ENCODE measurements at places on chromosomes 4 and X. TPM values are rescaled to one million over a fixed set of nuclear protein-coding genes. Genes with fewer than 3 reads are reported as not detected.

DNA sequence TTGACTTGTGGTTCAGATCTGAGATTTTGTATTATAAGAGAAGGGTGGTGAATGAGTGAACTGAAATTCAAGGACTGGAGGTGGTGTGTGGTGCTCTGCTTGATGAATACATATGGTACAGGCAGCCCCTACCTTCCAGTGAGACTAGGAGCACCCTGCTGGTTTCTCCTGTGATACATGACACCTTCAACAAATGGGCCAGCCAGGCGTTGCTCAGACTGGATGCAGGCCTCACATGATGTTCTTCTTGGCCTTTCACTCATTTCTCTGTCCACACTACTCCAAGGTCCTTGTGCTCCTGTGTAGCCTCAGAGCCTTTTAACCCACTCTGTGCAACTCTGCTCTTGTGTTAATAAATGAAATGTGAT, 67.2 kb downstream of the FNIP2 start:
- no peak for DNase-seq

- no peak for DNase-seq
Measured at GRCh38 chr4:40210776-40211175, 13.9 kb downstream of the RHOH start.

GRCh38 chrX:77597090-77597489, 149.9 kb downstream of the FGF16 start:
- DNase-seq, result no peak

- no peak for DNase-seq
Measured at GRCh38 chrX:137031517-137032340, 2.1 kb downstream of the GPR101 start.

- no peak for DNase-seq
Measured at GRCh38 chrX:77925764-77926163, 15.3 kb downstream of the ATP7A start.

- DNase-seq, result no peak
Measured at GRCh38 chrX:11543249-11543648, 122.5 kb downstream of the ARHGAP6 start.

The CCDC120 gene
- 2.5 TPM for polyA plus RNA-seq

The EVC gene
- polyA plus RNA-seq, result 1.2 TPM

The GBA3 gene
- polyA plus RNA-seq, result 1.3 TPM

DNA sequence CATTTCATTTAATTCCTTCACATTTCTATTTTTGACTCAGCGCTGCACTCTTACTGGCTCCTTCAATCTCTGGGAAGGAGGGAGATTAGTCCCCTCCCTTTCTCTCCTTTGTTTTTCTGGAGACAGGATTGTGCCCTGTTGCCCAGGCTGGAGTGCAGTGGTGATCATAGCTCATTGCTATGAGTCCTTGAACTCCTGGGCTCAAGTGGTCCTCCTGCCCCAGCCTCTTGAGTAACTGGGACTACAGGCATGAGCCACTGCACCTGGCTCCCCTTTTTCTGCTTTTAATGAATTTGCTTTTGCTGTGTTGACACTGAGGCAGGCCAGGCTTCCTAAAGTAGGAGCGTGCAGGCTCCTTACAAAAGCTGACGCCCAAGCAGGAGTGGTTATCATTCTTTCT, 10.5 kb downstream of the TBC1D14 start:
- peak; percentile 42 for DNase-seq

DNA sequence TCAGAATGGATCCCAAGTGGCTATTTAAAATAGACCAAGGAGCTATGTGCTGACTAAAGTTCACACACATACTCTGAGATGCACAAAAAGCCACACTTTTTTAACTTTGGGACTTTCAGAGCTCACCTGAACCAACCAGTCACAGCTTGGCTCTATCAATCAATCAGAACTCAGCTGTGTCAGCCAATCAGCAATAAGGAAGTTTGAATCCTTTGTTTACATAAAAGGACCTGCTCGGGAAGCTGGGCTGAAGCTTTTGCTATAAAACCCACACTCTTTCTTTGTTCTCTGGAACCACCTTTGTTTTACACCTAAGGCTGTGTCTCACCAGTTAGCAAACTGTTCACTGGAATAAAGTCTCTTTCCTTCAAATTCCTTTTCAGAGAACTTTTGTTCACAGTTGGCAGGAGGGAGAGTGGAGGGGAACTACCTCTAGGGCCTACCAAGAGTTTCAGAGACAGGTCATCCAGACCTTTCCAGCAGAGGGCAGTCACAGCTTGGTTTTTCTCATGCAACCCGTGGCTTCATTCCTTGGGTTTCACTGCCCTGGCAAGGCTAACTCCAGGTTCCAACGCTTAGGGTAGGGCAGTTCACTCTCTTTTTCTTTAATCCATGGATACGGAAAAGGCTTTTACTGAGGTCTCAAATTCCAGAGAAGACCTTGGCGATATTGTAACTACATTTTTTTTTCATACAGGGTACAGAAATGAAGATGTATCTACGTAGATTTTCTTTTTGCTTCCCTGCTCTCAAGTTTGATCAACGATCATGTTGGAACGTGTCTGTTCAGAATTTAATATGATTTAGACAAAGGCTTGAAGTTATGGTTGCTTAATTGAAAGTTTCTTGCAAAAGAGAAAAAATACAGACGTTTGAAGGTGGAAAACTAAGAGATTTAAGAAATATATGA, 80.7 kb downstream of the GPRIN3 start:
- DNase-seq, result no peak

The ZCCHC18 gene
- polyA plus RNA-seq, result 8.8 TPM

The GYPE gene
- 9.1 TPM for polyA plus RNA-seq

GRCh38 chrX:118513120-118513898, 17.7 kb downstream of the DOCK11 start:
- no peak for DNase-seq

The ART3 gene
- polyA plus RNA-seq, result 0.91 TPM

DNA sequence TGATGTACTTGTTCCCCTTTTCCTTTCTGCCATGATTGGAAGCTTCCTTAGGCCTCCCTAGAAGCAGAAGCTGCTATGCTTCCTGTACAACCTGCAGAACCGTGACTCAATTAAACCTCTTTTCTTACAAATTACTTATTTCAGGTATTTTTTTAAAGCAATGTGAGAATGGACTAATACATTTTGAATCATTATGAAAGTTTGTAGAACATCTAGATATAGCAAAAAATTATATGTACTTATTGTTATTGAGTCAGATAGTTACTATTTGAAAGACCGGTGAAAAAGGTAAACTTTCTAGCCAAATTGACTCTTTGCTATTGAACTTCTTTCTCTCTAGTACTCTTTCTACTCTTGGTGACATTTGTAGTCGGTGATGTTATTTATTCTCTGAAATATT, 777.3 kb upstream of the GALNTL6 start:
- no peak for DNase-seq

DNA sequence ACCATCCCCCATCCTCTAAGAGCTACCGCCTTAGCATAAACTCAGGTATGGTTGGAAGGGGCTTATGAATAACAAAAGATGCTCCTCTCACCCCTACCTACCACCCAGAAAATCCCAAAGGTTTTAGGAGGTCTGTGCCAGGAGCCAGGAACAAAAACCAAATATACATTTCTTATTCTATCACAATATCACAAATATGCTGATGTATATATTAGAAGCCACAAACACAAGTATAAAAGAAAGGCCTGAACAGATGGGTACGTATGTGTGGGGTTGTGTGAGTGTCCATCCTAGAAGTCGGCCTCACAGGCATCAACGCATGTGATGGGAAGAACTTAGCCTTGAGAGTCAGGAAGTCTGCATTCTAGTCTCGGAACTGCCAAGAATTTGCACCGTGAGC, 8.7 kb upstream of the ANXA5 start:
- no peak for DNase-seq

DNA sequence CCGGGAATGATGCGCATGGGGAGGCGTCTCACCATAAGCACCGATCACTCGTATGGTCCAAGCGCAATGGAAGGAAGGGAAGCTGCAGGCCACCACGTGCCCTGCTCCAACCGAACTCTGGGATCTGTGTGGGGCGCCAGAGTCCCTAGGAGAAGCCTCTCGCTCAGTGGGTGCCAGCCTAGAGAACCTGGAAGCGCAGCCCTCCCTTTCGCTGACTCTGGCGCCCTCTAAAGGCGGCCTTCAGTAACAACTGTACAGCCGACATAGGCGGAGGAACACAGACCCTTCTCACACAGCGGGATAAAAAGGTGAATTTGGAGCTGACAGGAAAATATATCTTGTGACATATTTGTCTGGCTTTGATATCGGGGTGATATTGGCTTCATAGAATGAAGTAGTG, 76.0 kb downstream of the INTS6L start:
- peak; percentile 77 for DNase-seq

DNA sequence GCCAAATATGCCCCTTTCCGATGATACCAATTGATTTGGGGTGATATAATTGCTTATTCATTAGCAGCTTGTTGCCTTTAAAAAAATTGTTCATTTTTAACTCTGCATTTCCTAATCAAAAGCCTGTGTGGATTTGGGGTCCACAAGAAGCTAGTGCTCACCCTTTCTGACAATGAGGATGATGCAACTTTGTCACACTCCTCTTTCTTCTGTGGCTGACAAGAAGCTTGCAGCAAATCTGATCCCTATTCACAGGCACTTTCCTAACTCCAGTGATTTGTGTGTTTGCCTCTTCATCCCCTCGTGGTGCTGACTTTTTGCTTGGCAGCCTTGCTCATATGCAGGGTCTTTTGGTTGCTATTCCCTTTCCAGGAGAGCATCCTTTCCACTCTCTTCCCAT, 182.7 kb upstream of the LDB2 start:
- no peak for DNase-seq

DNA sequence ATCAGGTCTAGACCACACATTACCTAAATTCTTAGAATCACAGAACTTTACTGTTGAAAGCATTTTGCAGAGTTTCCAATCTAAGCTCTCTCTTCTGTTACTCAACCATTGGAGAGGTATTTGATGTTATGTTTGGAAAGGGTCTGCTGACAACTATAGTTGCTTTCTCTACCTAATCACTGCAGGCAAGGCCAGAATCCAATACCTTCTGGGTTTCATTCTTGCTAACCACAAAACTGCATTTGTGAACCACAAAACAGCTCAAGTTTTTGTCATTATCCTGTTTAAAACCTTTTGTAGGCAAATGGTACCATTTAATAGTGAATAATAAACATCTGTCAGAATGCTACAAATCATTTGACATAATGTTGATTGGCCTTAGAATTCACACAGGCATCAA, 380.1 kb downstream of the GASK1B start:
- DNase-seq, result no peak

The TNIP2 gene
- 33.2 TPM for polyA plus RNA-seq

GRCh38 chrX:87846956-87847355, 329.4 kb downstream of the KLHL4 start:
- no peak for DNase-seq

DNA sequence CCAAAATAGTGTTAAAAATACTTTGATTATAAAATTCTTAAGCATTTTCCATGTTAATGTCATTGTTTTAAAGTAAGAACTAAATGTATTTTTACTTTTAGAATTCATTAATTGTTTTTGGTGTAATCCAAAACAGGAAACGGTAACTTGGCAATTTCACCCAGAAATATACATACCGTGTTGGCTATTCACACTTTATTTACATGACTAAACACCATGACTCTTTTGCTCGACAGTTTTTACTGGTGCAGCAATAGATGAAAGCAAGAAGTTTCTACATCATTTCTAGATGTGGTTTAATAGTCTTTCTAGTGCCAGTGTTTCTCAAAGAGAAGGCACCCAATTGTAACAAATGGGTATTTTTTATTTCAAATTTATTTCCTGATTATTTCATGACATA, 25.6 kb upstream of the MAGEA1 start:
- DNase-seq, result no peak

DNA sequence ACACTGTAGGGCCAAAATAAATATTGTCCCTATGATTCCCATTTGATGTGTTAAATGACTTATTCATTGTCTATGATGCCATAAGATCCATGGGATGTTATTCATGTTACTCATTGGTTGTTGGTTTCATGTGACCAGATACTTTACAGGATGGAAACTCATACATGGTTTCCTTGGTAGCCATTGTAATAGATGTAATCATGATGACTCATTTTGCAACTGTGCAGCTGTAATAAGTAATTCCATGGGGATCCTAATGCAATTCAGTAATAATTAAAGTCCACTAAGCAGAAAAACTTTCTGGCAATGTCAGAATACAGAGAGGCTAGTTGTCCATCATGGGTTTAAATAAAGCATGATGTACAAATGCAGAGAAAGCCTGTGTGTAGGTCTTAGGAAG, 389.7 kb upstream of the NR3C2 start:
- DNase-seq, result no peak

The PPP1R2C gene
- polyA plus RNA-seq, result not detected

The ATP10D gene
- polyA plus RNA-seq, result 4.6 TPM

The MMGT1 gene
- polyA plus RNA-seq, result 3.8 TPM

DNA sequence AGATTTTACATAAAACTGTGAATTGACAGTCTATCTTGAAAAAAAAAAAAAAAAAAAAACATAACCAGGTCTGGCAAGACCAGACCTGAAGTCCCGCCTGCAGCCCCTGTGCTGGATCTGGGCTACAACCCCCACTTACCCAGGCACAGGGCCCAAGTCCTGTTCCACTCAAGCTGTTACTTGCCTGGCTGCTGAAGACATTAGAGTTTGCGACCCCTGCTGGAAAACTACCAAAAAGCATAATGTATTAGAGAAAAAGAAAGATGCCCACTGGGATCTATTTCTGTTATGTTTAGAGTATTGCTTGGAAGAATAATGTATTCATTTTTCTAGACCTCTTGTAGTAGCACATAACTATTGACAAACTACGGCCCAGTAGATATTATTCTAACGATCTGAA, 4.7 kb downstream of the HS3ST1 start:
- no peak for DNase-seq

DNA sequence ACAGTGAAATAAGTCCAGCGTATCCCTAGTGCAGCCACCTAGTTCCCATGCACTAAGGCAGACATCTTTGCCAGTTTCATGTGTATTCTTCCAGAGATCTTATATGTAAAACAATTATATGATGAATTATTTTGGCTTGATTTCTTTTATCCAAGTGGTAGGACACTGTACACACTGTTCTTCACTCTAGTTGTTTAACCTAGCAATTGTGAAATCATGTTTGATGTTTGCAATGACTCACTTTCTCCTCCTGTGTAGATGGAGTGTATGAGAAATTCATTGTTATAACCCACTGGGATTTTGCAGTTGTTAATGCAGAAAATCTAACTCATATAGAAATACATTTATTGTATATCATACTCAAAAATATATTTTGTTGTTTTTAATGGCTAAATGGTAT, 17.5 kb upstream of the TBC1D1 start:
- no peak for DNase-seq

DNA sequence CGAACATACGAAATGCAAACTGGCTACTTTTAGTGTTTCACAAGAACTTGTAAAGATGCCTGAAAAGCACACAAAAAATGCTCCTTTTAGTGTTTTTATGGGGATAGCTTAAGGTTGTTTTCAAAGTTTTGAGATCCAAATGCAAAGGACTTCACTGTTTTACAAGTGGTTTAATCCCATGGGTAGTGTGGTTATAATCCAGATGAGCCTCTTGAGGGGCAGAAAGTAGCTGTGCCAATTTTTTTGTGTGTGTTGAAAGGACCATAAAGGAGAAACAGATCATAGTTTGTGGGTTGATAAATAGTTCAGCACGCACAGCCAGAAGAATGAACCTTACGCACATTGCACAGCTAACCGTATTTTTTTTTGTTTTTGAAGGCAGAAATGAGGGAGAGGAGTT, 126.9 kb upstream of the GIMD1 start:
- no peak for DNase-seq

All from spleen (tissue), 13 donors.